ENCODE measurements at places on chromosomes 7 and 10.
A peak's percentile ranks its signal among the peaks of the same experiment; 100 is the strongest.

GRCh38 chr10:78920011-78920410 lies 148.8 kb upstream of the ZMIZ1 start:
- no peak overlapping the region for H3K4me3 ChIP-seq
- H3K36me3 ChIP-seq: no peaks in the 10 kb centered on the region
- H3K27ac ChIP-seq: no peak overlapping the region
- H3K4me1 ChIP-seq: no peaks in the 10 kb centered on the region

DNA sequence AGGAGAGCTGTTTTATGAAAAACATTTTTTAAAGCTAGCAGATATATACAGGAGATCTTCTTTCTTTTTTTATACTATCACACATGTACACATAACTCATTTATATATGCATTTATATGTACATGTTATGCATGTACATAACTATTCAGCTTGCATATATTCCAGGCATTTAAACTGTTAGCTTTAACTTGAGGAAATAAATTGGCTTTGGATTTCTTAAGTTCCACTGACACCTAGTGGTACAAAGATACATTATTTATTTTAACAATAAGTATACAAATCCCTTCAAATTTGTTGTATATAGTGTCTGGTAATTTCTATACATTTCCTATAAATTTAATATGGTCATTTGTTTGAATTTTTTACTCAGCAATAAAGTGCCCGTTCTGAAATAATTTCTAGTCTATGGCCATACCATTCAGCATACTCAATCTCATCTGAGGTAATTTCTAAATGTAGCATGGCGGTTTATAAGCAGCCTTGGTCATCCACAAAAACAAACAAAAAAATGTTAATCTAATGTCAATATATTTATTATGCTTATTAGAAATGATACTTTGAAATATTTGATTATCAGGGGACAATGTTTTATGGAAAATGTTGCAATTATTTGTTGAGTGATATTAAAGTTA lies 11.6 kb downstream of the ZDHHC6 start:
- no peak overlapping the region for H3K27ac ChIP-seq
- no peak overlapping the region for H3K4me3 ChIP-seq
- DNase-seq: no peak
- peaks cover 3% of the 10 kb centered on the region for H3K36me3 ChIP-seq

GRCh38 chr10:43229208-43230061 lies 37.4 kb downstream of the RASGEF1A start:
- H3K4me1 ChIP-seq: no peaks in the 10 kb centered on the region
- no peaks in the 10 kb centered on the region for H3K36me3 ChIP-seq
- no peak for DNase-seq
- peak overlapping the region; percentile 27 for H3K4me3 ChIP-seq

GRCh38 chr7:75584354-75584753 lies 92.2 kb downstream of the SPDYE5 start:
- H3K4me1 ChIP-seq: no peaks in the 10 kb centered on the region
- DNase-seq: no peak
- H3K4me3 ChIP-seq: no peak overlapping the region
- H3K36me3 ChIP-seq: no peaks in the 10 kb centered on the region

- no peaks in the 10 kb centered on the region for H3K27me3 ChIP-seq
- no peak overlapping the region for H3K4me3 ChIP-seq
- no peak for DNase-seq
Measured at GRCh38 chr10:6530211-6530840, 49.8 kb downstream of the PRKCQ start.

- no peaks in the 10 kb centered on the region for H3K4me1 ChIP-seq
- H3K4me3 ChIP-seq: no peak overlapping the region
- no peak overlapping the region for H3K27ac ChIP-seq
- H3K36me3 ChIP-seq: no peaks in the 10 kb centered on the region
Measured at GRCh38 chr10:29265210-29265768, 23.6 kb upstream of the LYZL1 start.

DNA sequence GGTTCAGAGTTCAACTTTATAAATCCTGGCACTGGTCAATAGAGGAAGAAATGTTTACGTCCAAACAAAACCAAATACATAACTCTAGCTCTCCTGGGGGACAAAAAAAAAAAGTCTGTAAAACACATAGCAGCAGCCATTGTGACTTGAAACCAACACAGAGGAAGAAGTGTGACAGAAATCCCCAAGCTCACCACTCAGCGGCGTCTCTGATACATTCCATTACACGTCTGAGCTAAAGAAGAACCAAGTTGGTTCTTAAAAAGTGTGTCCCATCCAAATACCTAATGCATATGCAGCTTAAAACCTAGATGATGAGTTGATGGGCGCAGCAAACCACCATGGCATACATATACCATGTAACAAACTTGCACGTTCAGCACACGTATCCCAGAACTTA lies 58.3 kb upstream of the NANOS1 start:
- no peaks in the 10 kb centered on the region for H3K27me3 ChIP-seq
- no peak for DNase-seq
- H3K36me3 ChIP-seq: no peaks in the 10 kb centered on the region
- no peak overlapping the region for H3K4me3 ChIP-seq
- no peaks in the 10 kb centered on the region for H3K4me1 ChIP-seq

DNA sequence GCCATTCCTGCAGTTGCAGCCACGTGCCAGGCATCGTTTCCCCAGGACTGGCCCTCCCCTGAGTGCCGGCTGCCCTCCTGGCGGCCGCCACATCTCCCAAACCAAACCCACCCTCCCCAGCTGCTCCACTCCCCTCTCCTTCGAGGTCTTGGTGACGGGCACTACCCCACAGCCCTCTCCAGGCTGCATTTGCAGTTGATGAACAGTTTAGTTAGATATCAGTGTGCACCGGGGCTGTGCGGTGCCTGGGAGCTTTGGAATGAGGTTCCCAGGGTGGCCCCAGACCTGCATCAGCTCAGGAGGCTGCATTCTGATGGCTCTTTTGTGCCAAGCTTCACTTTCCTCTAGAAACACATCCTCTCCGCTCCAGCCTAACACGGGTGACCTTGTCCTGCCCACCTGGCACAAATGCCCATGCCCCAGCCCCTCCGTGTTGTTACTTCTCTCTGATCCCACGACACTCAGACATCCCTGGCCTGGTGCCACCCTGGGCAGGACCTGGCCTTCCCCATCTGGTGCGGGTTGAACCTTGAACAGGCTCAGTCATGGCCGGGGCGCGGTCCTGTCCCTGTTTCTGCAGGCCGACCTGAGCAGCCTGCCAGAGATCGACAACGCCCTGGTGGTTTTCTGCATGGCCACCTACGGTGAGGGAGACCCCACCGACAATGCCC lies 14.5 kb downstream of the TMEM120A start:
- H3K27ac ChIP-seq: no peak overlapping the region
- no peak overlapping the region for H3K4me3 ChIP-seq
- H3K4me1 ChIP-seq: no peaks in the 10 kb centered on the region
- H3K36me3 ChIP-seq: no peaks in the 10 kb centered on the region

DNA sequence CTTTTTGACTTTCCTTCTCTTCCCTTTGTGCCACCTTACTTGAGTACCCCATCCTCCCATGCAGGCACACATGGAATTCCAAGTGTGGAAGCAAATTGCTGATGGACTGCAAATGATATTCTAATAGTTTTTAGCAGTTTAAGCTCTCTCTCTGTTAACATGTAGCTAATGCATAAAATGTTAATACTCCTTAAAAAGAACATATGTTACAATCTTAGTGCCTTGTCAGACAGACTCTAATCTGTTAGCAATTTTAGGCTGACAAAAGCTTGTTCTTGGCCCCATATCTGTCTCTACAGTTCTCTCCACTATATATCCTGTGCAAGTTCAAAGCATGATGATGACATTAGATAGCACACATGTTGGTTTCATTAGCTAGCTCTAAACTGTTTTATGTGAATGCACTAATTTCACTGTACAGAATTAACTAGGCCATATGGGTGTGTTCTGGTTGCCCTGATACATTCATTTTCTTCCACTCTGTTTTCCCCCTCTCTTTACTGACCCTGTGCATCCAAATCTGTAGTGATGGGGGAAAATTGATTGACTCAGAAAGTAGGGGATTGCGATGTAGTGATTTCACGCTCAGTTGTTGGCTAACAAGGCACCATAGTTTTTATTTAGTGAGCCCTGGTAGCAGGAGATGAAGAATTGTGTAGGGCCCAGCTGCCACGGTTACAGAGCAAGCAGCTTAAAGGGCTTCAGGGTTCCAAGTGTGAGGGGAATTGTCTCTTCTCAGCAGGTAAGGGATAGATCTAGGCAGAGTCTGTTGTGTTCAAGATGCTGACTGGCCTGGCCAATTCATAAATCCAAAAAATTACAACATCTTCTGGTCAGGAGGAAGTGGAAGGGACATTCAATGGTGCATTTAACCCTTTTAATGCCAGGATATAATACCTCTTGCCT lies 114.6 kb upstream of the FZD1 start:
- H3K36me3 ChIP-seq: no peaks in the 10 kb centered on the region
- no peak overlapping the region for H3K27ac ChIP-seq
- no peaks in the 10 kb centered on the region for H3K4me1 ChIP-seq
- H3K4me3 ChIP-seq: no peak overlapping the region

DNA sequence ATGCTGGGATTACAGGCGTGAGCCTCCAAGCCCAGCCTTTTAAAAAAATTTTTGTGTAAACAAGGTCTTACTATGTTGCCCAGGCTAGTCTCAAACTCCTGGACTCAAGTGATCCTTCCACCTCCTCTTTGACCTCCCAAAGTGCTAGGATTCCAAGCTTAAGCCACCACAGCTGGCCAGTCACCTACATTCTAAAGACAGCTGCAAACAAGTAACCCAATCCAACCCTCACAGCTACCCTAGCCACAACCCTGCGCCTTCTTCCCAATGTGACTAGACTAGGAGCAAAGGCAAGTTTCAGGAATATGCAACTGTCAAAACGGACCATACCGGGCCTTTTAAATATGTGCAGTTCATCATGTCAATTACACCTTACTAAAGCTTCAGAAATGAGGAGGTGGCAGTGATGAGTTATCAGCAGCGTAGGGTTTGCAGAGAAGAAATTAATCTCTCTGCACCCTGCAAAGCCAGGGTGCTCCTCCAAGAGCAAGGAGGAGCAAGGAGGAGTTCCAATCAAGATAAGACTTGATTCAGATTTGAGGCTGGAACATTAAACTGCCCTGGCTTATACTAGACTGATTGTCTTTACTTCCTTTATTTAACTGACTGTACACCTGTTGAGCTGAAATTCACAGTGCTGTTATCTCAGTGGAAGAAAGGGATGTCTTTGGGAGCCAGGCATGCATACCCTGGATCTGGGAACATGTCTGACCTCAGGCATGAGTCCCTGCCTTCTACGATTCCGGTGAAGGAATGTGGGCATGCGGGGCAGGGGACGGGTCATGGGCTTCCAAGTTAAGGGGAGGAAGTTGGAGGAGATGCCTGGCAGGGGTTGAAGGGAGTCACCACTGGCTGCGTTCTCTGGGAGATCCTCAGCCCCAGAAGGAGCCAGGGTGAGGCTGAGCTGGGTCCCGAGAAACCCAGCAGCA lies 15.5 kb upstream of the TMEM120A start:
- H3K27ac ChIP-seq: no peak overlapping the region
- H3K36me3 ChIP-seq: no peaks in the 10 kb centered on the region
- H3K4me3 ChIP-seq: no peak overlapping the region
- no peaks in the 10 kb centered on the region for H3K4me1 ChIP-seq
- no peak for DNase-seq

GRCh38 chr7:106065575-106066500 lies 46.3 kb downstream of the SYPL1 start:
- no peak for DNase-seq
- H3K27me3 ChIP-seq: no peaks in the 10 kb centered on the region
- no peak overlapping the region for H3K4me3 ChIP-seq
- H3K27ac ChIP-seq: peak overlapping the region; percentile 68
- no peaks in the 10 kb centered on the region for H3K36me3 ChIP-seq
- peaks cover 10% of the 10 kb centered on the region for H3K4me1 ChIP-seq

GRCh38 chr10:86824151-86824550 lies 67.7 kb downstream of the BMPR1A start:
- no peak overlapping the region for H3K4me3 ChIP-seq
- H3K27me3 ChIP-seq: no peaks in the 10 kb centered on the region
- H3K36me3 ChIP-seq: no peaks in the 10 kb centered on the region
- H3K4me1 ChIP-seq: no peaks in the 10 kb centered on the region
- no peak overlapping the region for H3K27ac ChIP-seq

DNA sequence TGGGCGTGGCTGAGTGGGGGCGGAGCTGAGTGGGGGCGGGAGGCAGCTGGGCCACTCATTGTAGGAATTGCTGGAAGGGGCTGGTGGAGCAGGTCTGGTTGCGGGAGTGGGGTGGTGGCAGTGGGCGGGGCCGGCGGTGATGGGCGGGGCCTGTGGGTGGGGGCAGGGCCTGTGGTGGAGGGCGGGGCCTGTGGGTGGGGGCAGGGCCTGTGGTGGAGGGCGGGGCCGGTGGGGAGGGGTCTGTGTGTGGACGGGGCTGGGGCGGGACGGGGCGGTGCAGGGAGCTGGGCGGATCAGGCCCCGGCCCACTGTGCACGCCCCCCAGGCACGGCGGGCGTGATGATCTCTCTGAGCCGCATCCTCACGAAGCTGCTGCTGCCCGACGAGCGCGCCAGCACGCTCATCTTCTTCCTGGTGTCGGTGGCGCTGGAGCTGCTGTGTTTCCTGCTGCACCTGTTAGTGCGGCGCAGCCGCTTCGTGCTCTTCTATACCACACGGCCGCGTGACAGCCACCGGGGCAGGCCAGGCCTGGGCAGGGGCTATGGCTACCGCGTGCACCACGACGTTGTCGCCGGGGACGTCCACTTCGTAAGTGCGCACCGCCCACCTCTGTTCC lies 14.0 kb downstream of the SLC29A4 start:
- H3K27ac ChIP-seq: no peak overlapping the region
- H3K4me3 ChIP-seq: no peak overlapping the region
- no peaks in the 10 kb centered on the region for H3K36me3 ChIP-seq
- H3K4me1 ChIP-seq: no peaks in the 10 kb centered on the region
- no peak for DNase-seq
- H3K27me3 ChIP-seq: no peaks in the 10 kb centered on the region

DNA sequence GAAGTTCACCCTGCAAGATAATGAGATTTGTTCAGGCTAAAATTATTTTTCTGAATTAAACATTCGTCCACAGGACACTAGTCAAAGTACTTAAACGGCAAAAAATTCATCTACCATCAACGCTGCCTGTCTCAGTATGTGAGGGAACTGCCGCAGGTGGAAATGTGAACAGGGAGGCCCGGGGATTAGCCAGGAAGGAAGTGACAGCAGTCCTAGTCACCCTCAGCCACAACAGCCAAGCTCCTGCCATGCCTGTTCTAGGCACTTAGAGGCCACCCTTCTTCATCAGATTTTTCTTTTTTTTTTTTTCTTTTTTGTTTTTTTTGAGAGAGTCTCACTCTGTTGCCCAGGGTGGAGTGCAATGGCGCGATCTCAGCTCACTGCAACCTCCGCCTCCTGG lies 9.4 kb downstream of the NUDT5 start:
- DNase-seq: no peak
- no peak overlapping the region for H3K27ac ChIP-seq
- no peaks in the 10 kb centered on the region for H3K27me3 ChIP-seq
- H3K36me3 ChIP-seq: no peaks in the 10 kb centered on the region
- H3K4me1 ChIP-seq: no peaks in the 10 kb centered on the region

GRCh38 chr7:16422103-16422435 lies 731 bp upstream of the CRPPA start:
- no peaks in the 10 kb centered on the region for H3K27me3 ChIP-seq
- no peaks in the 10 kb centered on the region for H3K36me3 ChIP-seq
- peaks cover 13% of the 10 kb centered on the region for H3K4me1 ChIP-seq
- DNase-seq: no peak
- peak overlapping the region; percentile 99 for H3K27ac ChIP-seq
- no peak overlapping the region for H3K4me3 ChIP-seq

Measured in pancreas (tissue), 10 donors.